Endodermal cell (in vitro differentiated cells): ENCODE measurements at places on chromosomes 7 and 10.
A peak's percentile ranks its signal among the peaks of the same experiment; 100 is the strongest.

- H3K4me3 ChIP-seq = no peak overlapping the region
- DNase-seq = no peak
- H3K27me3 ChIP-seq = no peaks in the 10 kb centered on the region
- no peak overlapping the region for H3K27ac ChIP-seq
Measured at GRCh38 chr10:83489161-83489560, 650.1 kb upstream of the GHITM start.

DNA sequence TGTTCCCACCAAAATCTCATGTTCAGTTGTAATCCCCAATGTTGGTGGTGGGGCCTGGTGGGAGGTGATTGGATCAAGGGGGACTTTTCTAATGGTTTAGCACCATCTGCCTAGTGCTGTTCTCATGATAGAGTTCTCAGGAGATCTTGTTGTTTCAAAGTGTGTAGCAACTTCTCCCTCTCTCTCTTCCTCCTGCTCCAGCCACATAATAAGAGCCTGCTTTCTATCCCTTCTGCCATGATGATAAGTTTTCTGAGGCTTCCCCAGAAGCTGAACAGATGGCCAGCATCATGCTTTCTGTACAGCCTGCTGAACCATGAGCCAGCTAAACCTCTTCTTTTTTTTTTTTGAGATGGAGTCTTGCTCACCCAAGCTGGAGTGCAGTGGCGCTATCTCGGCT, 910.6 kb downstream of the KCNMA1 start:
- no peak overlapping the region for H3K4me3 ChIP-seq
- H3K36me3 ChIP-seq = no peaks in the 10 kb centered on the region
- DNase-seq = no peak
- H3K4me1 ChIP-seq = peaks cover 17% of the 10 kb centered on the region
- H3K27me3 ChIP-seq = peaks cover 8% of the 10 kb centered on the region

DNA sequence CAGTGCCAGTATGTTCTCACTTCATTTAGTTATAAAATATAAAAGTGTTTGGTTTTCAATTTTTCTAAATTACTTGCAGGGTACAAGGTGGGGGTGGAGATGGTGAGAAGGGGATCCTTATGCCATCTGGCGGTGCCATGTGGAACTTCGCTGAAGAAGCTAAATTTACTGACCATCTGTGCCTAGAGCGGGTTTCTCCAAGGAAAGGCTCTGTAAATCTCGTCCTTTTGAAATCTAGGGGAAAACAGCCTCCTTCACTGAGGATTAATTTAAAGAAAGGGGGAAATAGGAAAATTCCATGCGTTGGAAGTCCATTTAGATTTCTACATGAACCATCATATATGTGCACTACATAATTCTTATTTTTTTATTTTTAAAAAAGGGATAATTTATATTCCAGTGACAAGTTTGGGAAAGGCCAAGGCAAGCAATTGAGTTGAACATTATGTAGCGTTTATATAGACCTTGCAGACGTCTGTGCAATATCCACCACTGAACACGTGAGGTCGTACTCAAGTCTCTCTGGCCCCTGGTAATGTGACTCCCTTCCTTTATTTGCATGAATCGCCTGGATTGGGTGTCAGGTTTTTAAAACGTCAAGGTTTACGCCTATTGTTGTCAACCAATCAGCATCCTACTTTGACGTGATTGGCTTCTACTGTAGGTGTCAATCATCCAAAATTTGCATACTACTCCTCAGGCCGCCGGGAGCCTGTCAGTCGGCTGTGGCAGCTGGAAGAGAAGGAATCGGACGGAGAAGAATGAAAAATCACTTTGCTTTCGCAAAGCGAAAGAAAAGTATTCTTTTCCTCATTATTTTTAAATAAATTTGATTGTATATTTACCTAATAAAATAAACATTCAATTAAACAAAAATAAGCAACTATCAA, 297.1 kb upstream of the NFE2L3 start:
- no peaks in the 10 kb centered on the region for H3K36me3 ChIP-seq
- peak overlapping the region; percentile 89 for H3K27ac ChIP-seq
- DNase-seq = peak; percentile 93
- H3K4me1 ChIP-seq = peaks cover 4% of the 10 kb centered on the region
- H3K4me3 ChIP-seq = peak overlapping the region; percentile 91

DNA sequence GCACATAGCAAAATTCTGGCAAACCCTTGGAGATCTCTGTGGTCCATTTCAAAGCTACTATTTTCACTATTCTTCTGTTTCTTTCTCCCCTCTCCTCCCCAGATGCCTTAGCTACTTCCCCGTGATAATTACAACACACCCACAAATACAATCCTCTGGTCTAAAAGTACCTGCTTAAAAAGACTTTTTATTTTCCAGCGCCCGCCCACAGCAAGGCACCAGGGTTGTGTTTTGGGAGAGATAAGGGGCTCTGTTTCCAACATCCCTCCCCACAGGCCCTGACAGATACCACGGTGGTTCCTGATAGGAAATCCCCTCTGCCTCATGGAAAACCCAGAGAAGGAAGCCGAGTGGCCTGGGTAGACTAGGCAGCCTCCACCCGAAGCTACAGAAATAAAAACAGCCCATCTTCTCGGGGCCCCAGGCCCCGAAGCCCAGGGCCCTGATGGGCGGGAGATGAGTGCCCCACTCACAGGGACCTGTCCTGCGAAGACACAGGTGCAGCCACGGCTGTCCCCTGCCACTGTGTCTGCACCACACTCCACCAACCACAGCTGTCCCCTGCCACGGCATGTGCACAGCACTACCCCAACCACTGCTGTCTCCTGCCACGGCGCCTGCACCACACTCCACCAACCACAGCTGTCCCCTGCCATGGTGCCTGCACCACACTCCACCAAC, 19.7 kb downstream of the CALML5 start:
- no peaks in the 10 kb centered on the region for H3K27me3 ChIP-seq
- DNase-seq = peak; percentile 35
- H3K4me3 ChIP-seq = no peak overlapping the region

DNA sequence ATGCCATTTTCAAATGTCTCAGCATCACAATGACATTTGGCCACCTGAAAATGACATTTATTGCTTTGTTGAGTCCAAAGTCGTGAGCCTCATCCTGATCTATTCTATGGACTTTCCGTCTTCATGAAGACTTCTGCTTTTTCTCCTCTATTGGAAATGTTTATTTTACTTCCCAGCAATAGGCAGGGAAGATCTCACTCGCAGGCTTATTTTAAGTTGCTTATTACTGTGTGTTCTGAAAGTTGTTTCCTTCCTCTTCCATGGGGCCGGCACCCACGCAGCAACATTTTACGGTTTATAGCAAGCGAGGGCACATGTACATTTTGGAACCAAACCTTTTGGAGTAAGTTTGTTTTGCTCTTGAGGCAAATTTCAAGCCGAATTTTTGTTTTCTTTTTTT, 221.0 kb upstream of the KLF6 start:
- H3K27me3 ChIP-seq = no peaks in the 10 kb centered on the region
- H3K27ac ChIP-seq = no peak overlapping the region
- no peak overlapping the region for H3K4me3 ChIP-seq
- no peaks in the 10 kb centered on the region for H3K36me3 ChIP-seq
- H3K4me1 ChIP-seq = peaks cover 11% of the 10 kb centered on the region

DNA sequence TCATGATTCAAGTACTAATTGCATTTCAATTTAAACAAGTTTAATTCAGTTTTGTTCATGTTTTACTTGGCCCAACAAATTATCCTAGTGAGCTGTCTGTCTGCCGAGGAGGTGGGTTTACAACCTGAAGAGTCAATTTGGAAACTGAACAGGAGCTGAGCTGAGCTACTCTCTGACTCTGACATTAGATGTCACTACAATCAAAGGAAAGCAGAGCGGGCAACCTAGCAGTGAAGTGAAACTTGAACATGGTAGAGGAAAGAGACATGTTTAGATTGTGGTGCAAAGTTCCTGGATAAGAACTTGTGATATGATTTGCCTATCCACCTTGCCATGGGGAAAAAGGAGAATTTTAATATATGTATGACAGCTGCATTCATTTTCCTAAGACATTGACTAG, 9.6 kb upstream of the AGR3 start:
- H3K27ac ChIP-seq = no peak overlapping the region
- H3K36me3 ChIP-seq = no peaks in the 10 kb centered on the region
- H3K4me3 ChIP-seq = no peak overlapping the region
